ENCODE measurements at places on chromosomes 4 and X.

DNA sequence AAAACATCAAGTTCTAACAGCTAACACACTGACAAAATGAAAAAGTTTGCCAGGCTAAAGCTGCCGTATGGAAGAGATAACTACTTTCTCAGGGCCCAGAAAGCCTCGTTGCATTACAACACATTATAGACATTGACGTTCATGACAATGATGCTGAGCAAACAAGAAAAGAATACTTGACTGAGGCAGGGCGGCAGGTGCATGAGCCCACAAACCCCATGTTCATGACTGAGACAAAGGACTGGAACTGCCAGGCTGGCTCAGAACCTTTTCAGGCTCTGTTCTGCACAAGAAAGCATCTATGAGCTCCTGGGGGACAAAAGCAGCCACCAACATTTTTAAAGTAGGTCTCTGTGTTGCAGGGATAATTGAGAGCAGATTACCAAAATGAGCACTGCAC is 13.6 kb downstream of the TLR6 start:
- no peak for DNase-seq

DNA sequence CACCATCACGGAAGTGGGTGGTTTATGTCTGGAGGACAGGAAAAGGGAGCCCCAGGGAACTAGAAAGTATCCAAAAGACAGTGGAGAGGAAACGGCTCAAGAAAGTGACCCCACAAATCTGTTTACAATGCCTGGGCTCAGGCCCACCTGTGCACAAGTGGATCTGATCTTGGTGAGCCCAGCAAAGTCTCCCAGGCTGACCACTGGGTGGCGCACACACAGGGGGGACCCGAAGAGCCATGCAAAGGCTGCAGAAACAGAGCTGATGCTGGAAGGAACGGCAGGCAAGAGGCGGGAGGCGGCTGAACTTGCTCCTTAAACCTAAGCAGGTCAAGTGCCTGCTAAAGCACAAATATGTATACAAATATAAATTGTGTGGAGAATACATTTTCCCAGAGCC is 9.6 kb downstream of the HAUS7 start:
- no peak for DNase-seq

- peak; percentile 79 for DNase-seq
Observed at GRCh38 chr4:153432965-153433753, 33.0 kb upstream of the TMEM131L start.

DNA sequence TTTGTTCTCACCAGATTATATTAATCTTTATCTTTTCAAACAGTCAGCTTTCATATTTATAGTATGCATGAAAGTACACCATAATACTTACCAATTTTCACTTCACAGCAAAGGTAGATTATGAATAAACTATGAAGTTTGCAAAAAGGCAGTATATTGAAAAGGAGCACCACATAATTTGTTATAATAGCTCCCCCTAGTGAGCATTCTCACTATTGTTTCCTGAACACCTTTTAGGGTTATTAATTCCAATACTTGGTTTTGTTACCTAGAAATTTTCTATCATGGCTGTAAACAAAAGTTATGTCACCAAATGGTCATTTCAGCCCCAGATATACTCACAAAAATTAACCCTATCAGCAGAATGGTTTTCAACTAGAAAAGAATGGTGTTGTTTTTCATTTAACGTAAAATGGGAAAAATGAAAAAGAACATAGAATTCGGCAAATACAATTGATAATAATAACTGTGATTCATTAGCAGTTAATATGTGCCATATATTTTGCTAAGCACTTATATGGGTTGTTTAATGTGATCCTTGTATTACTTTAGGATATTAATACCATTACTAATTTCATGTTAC is 30.2 kb upstream of the NKX6-1 start:
- DNase-seq = no peak

GRCh38 chr4:26346203-26346620 is 25.4 kb downstream of the RBPJ start:
- no peak for DNase-seq

GRCh38 chrX:118350706-118351105 is 4.8 kb downstream of the WDR44 start:
- DNase-seq = no peak

DNA sequence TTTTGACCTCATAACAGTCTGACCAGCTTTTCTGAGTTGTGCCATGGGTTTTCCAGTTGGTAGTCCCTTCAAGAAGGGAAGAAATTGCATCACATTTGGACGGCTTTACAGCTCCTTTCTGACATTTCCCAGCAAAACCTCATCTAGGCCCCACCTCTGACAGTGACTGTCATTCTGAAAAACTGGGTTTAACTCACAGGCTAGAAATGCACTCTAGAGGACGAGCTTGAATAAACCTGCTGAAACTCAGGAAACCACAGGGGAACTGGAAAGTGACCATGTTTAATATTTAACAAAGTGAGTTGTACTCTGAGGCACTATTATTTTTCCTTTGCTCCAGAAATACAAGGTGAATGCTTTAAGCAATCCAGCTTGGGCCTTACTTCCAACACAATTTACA is 434.3 kb upstream of the RASGEF1B start:
- DNase-seq = peak; percentile 7

DNA sequence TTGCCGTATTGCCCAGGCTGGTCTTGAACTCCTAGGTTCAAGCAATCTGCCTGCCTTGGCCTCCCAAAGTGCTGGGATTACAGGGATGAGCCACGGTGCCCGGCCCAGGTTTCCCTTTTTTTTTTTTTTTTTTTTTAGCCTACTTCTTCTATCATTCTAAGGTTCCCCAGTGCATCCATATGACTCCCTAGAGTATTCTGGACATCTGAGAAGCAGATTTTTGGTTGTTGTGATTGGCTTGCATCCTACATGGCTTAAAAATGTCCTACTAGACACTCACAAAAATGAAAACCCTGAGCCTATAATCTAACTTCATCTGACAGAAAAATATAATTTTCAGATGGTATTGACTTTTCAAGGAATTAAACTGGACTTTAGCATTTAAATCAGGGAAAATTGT is 41.7 kb downstream of the SMIM14 start:
- no peak for DNase-seq

DNA sequence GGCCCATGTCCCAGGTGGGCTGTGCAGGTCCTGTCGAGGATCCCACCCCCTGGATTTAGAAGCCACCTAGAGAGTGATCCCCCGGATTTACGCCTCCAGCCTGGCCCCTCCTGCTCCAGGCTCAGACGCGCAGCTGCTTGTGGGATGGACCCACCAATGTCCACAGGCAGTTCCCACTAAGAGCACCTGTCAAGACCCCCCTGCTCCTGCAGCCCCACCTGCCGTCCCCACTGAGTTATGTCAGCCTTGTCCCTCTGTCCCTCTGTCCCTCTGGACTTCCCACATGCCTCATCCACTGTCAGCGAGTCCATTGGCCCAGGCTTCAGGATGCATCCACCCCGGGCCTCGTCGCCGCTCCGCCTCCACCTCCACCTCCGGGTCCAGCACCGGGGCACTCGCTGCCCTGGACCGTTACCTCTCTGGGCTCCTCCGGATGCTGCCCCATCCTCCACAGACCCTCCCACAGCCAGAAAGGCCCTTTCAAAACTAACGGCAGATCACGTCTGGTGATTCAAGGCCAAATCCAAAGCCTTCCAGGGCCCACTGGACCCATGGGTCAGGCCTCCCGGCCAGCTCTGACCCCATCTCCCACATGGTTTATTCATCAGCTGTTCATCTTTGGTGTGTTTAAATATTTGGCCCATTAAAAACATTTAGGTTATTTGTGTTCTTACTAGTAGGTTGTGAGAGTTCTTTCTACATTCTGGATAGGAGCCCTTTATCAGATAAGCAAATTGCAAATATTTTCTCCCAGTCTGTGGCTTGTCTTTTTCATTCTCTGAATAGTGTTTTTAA is 28.3 kb downstream of the HTRA3 start:
- no peak for DNase-seq

GRCh38 chr4:171025343-171025742 is 787.9 kb upstream of the GALNTL6 start:
- DNase-seq = no peak

DNA sequence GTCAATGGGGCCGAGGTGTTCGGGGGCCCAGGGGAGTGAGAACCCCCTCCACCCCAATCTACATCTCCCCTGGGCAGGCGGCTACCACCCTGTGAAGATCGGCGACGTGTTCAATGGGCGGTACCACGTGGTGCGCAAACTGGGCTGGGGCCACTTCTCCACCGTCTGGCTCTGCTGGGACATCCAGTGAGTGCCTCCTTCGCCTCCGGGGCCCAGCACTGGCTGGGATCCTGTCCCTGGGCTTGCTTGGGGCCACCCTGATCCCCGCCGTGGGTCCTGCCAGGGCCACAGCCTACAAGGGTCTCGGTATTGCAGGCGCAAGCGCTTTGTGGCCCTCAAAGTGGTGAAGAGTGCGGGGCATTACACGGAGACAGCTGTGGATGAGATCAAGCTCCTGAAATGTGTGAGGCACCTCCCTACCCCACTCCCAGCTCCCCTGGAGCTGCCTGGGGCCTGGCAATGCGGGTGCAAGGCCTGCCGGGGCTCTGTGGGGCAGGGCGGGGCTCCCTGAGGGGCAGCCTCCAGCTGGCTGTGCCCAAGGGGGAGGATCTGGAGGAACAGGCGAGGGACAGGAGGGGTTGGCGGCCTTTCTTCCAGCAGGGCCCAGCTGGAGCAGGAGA is 697 bp downstream of the SRPK3 start:
- DNase-seq = no peak
